Mesothelial cell of epicardium (in vitro differentiated cells): ENCODE measurements at places on chromosomes 5 and 9.
A peak's percentile ranks its signal among the peaks of the same experiment; 100 is the strongest.

DNA sequence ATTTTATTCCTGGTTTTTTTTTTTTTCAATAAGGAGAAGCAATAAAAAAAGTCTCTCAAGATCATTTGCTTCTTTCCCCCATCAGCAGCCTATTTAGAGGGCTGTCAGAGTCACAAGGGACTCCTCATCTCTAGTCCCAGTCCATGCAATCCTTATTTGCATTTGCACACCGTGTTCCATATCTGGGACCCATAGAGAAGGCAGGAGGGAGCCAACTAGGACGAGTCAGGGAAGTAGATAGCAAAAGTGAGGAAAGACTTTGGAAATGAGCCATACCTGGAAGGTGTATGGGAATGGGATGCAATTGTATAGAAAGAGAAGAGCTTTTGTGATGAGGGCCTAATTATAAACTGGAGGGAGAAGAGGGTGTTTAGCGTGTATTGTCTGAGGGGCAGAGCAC, 160.0 kb downstream of the PIK3R1 start:
- no peak overlapping the region for H3K27ac ChIP-seq
- H3K4me1 ChIP-seq, result peaks cover 20% of the 10 kb centered on the region
- H3K4me3 ChIP-seq, result no peak overlapping the region
- DNase-seq, result no peak
- H3K27me3 ChIP-seq, result no peaks in the 10 kb centered on the region
- no peaks in the 10 kb centered on the region for H3K36me3 ChIP-seq

GRCh38 chr9:95477885-95478284, 38.9 kb downstream of the PTCH1 start:
- peaks cover 45% of the 10 kb centered on the region for H3K36me3 ChIP-seq
- H3K27me3 ChIP-seq, result no peaks in the 10 kb centered on the region
- H3K27ac ChIP-seq, result no peak overlapping the region

- H3K4me1 ChIP-seq, result no peaks in the 10 kb centered on the region
- H3K4me3 ChIP-seq, result no peak overlapping the region
- no peak for DNase-seq
- no peaks in the 10 kb centered on the region for H3K36me3 ChIP-seq
Observed at GRCh38 chr9:91963711-91964240, 13.7 kb upstream of the ROR2 start.

GRCh38 chr9:75238311-75238976, 150.1 kb downstream of the OSTF1 start:
- H3K36me3 ChIP-seq, result peaks cover 2% of the 10 kb centered on the region
- no peak overlapping the region for H3K4me3 ChIP-seq
- peaks cover 2% of the 10 kb centered on the region for H3K27me3 ChIP-seq
- no peak overlapping the region for H3K27ac ChIP-seq
- DNase-seq, result no peak
- peaks cover 8% of the 10 kb centered on the region for H3K4me1 ChIP-seq

DNA sequence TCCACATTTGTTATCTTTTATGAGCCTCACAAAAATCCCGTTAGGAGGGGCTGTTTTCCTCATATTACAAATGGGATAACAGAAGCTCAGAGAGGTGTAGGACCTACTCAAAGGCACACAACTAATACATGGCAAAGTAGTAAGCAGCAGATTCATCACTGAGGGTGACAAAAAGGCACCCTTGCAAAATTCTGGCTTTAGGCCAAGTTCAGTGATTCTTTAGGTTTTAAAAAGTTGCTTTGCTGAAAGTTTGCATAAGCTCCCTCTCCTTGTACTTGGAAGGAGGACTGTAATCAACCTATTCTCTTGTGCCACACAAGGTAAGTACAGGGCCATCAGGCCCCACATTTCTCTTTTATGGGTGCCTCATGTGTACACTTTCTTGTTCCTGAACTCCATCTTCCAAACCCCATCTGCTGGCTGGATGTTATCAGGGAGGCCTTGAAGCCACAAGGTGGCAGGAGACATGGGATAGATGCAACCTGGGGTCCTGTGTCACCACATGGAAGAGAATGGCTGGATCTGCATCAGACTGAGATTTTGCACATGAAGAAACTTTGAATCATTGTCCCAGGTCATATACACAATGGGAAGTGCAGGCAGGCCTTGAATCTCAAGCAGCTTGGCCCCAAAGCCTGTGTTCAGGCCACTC, 311.6 kb downstream of the MSX2 start:
- no peak for DNase-seq
- H3K27ac ChIP-seq, result no peak overlapping the region
- no peaks in the 10 kb centered on the region for H3K4me1 ChIP-seq
- no peak overlapping the region for H3K4me3 ChIP-seq
- peaks cover 22% of the 10 kb centered on the region for H3K27me3 ChIP-seq

DNA sequence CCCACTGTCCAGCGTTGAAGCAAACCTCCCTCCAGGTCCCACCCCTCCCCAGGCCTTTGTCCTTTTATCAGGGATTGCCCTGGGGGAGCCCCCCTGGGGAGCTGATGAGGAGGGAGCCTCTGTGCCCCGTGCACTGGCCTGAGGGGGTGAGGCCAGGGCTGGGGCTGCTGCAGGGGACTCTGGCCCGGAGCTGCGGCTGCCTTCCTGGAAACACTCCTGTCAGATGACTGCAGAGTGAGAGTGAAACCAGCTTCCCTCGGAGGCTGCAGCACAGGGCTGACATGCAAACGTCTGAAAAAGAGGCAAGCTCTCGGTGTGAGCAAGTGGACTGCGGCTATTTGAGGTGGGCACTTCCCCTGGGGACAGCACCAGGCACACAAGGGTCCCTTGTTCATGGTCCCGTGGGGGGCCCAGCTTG, 4.6 kb upstream of the TRAF2 start:
- peaks cover 6% of the 10 kb centered on the region for H3K27me3 ChIP-seq
- no peaks in the 10 kb centered on the region for H3K36me3 ChIP-seq
- H3K27ac ChIP-seq, result no peak overlapping the region
- no peak overlapping the region for H3K4me3 ChIP-seq
- DNase-seq, result no peak

GRCh38 chr9:30058463-30058862, 2326.0 kb upstream of the ACO1 start:
- no peak overlapping the region for H3K27ac ChIP-seq
- H3K4me3 ChIP-seq, result no peak overlapping the region
- H3K4me1 ChIP-seq, result peaks cover 1% of the 10 kb centered on the region
- peaks cover 1% of the 10 kb centered on the region for H3K27me3 ChIP-seq

- H3K27ac ChIP-seq, result peak overlapping the region; percentile 100
- no peaks in the 10 kb centered on the region for H3K27me3 ChIP-seq
- peaks cover 40% of the 10 kb centered on the region for H3K4me1 ChIP-seq
- DNase-seq, result no peak
Observed at GRCh38 chr9:114588210-114588609, 641 bp downstream of the ATP6V1G1 start.

DNA sequence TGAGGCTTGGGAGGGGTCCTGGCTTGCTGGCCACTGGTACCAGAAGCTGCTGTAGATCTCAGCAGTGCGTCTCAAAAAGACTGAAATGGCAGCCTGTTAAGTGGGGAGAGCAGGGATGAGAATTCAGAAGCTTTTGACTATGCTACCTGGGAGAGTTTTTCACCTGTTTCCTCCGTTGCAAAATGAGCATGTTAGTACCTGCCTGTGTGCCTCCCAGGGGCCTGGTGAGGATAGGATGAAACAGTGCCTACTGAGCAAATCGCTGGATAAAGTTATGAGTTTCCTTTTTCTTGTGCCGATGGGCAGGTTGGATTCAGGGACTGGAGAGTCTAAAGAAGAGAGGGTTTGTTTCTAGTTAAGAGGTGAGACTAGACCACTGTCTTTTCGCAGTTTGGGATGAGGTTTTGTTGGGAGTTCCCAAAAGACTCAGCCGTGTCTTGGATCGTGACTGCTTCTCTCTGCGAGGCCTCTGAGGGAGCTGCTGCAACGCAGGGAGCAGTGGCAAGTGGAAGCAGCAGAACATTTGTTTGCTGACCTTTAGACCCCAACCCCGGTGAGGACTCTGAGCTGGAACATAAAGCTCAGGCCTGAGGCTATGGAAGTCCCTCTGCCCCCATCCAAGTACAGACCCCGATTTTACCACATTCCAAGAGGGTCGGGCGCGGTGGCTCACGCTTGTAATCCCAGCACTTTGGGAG, 1.4 kb downstream of the RALGPS1 start:
- no peak for DNase-seq
- H3K36me3 ChIP-seq, result no peaks in the 10 kb centered on the region
- peak overlapping the region; percentile 70 for H3K4me3 ChIP-seq

GRCh38 chr5:52767766-52768480, 19.8 kb upstream of the ITGA1 start:
- H3K36me3 ChIP-seq, result no peaks in the 10 kb centered on the region
- no peak overlapping the region for H3K4me3 ChIP-seq
- H3K4me1 ChIP-seq, result peaks cover 15% of the 10 kb centered on the region
- DNase-seq, result no peak
- H3K27me3 ChIP-seq, result no peaks in the 10 kb centered on the region

GRCh38 chr9:8643896-8644295, 844.3 kb upstream of the DMAC1 start:
- H3K4me3 ChIP-seq, result no peak overlapping the region
- H3K4me1 ChIP-seq, result peaks cover 6% of the 10 kb centered on the region
- H3K27ac ChIP-seq, result no peak overlapping the region

- no peak for DNase-seq
- H3K36me3 ChIP-seq, result no peaks in the 10 kb centered on the region
- no peak overlapping the region for H3K4me3 ChIP-seq
- no peak overlapping the region for H3K27ac ChIP-seq
- peaks cover 27% of the 10 kb centered on the region for H3K4me1 ChIP-seq
Observed at GRCh38 chr5:167720676-167721260, 570.7 kb upstream of the WWC1 start.

GRCh38 chr9:15133488-15133887, 173.5 kb downstream of the TTC39B start:
- no peak for DNase-seq
- no peak overlapping the region for H3K27ac ChIP-seq

GRCh38 chr9:38118862-38119438, 49.9 kb upstream of the SHB start:
- H3K4me1 ChIP-seq, result peaks cover 7% of the 10 kb centered on the region
- peaks cover 2% of the 10 kb centered on the region for H3K27me3 ChIP-seq
- DNase-seq, result no peak
- no peak overlapping the region for H3K4me3 ChIP-seq

DNA sequence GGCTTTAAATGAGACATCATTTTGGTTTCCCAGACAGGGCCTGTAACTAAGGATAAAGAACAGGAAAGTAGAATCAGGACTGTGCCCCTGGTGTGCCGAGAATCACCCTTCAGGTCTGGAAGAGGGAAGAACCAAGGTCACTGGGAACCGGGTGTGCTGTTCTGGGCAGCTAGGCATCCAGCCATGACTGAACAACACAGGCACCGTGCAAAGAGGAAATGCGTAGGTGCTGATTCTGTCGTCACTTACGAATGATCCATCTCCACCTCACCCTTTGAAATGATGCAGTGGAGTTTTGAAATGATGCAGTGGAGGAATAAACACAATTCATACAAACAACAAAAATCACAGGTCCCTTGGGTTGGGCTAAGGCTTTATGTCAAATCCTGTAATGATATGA, 64.4 kb downstream of the MAP1B start:
- peaks cover 19% of the 10 kb centered on the region for H3K4me1 ChIP-seq
- H3K4me3 ChIP-seq, result no peak overlapping the region
- DNase-seq, result no peak

GRCh38 chr9:134378901-134379338, 52.7 kb downstream of the RXRA start:
- H3K36me3 ChIP-seq, result no peaks in the 10 kb centered on the region
- no peaks in the 10 kb centered on the region for H3K27me3 ChIP-seq
- H3K4me3 ChIP-seq, result no peak overlapping the region
- no peak overlapping the region for H3K27ac ChIP-seq
- peaks cover 42% of the 10 kb centered on the region for H3K4me1 ChIP-seq

DNA sequence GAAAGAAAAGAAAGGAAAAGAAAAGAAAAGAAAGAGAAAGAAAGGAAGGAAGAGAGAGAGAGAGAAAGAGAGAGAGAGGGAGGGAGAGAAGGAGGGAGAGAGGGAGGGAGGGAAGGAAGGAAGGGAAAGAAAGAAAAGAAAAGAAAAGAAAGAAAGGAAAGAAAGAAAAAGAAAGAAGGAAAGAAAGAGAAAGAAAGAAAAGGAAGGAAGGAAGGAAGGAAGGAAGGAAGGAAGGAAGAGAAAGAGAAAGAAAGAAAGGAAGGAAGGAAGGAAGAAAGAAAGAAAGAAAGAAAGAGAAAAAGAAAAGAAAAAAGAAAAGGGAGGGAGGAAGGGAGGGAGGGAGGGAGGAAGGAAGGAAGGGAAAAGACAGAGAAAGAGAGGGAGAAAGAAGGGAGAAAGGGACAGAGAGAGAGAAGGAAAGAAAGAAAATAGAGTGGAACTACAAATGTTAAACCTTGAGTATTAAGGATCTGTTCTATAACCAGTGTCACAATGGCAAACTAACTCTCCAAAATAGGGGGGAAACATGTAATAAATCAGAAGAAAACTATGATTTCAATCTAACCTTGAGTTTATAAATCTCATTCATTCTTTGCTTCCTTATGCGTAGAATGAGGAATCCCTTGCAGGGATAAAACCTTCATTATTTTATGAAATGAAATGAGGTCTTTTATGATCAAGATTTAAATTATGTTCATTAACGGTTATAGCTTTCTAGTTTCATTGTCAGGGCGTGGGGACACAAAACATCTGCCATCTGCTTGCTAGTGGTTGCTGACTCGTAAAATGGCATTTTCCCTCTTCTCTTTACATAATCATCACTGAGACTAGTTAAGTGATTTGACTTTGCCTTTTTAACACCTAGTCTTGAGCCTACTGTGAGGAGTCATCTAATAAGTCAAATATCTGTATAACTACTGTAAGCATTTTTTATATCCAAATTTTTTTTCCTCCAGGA, 40.7 kb upstream of the RAD23B start:
- DNase-seq, result no peak
- H3K36me3 ChIP-seq, result no peaks in the 10 kb centered on the region
- no peak overlapping the region for H3K4me3 ChIP-seq
- no peaks in the 10 kb centered on the region for H3K27me3 ChIP-seq
- H3K4me1 ChIP-seq, result peaks cover 40% of the 10 kb centered on the region
- peak overlapping the region; percentile 87 for H3K27ac ChIP-seq

DNA sequence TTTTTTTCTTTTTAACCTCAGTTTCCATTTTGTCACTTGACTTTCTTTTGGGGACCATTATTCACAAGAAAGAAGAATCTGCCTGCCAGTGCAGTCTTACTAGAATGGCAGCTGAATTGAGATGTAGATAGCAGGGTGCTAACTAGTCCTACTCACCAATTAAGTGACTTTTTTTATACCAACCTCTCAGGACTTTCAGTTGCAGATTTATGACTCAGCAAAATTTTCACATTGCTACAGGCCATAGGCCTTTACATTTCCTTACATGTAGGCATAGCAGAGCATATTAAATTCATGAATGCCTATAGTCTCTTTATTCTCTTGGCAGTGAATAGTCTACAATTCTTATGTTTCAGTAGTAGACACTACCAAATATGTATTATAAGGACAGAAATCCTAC, 54.0 kb upstream of the FKTN start:
- no peak overlapping the region for H3K4me3 ChIP-seq
- no peaks in the 10 kb centered on the region for H3K27me3 ChIP-seq
- no peak overlapping the region for H3K27ac ChIP-seq
- peaks cover 10% of the 10 kb centered on the region for H3K4me1 ChIP-seq
- H3K36me3 ChIP-seq, result peaks cover 5% of the 10 kb centered on the region

- DNase-seq, result peak; percentile 45
- no peaks in the 10 kb centered on the region for H3K36me3 ChIP-seq
- no peak overlapping the region for H3K27ac ChIP-seq
- H3K4me3 ChIP-seq, result peak overlapping the region; percentile 43
- peaks cover 35% of the 10 kb centered on the region for H3K4me1 ChIP-seq
Observed at GRCh38 chr5:32713770-32714381, 2.8 kb downstream of the NPR3 start.

- H3K27me3 ChIP-seq, result no peaks in the 10 kb centered on the region
- no peak for DNase-seq
- H3K27ac ChIP-seq, result peak overlapping the region; percentile 95
- peak overlapping the region; percentile 37 for H3K4me3 ChIP-seq
- peaks cover 41% of the 10 kb centered on the region for H3K4me1 ChIP-seq
Observed at GRCh38 chr9:70480405-70480980, 66.0 kb upstream of the KLF9 start.
